ENCODE measurements at places on chromosomes 7 and 10.

GRCh38 chr7:39527296-39527695 lies 38.9 kb upstream of the YAE1 start:
- DNase-seq: no peak

GRCh38 chr7:135459951-135460567 lies 49.8 kb downstream of the CNOT4 start:
- DNase-seq: no peak

- no peak for DNase-seq
Measured at GRCh38 chr10:9296190-9296589, 1241.7 kb downstream of the GATA3 start.

DNA sequence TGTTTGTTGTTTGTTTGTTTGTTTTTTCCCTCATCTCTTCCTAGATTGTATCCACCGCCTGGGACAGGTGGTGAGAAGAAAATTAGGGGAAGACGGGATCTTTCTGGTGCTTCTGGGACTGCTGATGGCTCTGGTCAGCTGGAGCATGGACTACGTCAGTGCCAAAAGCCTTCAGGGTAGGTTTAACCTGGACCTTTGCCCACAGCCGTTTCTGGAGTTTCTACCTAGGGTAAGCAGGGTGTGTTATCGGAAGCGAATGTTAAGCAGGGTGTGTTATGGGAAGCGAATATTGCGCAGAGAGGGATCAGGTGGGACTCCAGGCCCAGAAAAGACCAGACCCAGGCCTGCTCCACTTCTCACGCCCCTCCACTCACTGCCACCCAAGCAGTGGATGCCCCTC lies 4.7 kb downstream of the CLCN1 start:
- no peak for DNase-seq

DNA sequence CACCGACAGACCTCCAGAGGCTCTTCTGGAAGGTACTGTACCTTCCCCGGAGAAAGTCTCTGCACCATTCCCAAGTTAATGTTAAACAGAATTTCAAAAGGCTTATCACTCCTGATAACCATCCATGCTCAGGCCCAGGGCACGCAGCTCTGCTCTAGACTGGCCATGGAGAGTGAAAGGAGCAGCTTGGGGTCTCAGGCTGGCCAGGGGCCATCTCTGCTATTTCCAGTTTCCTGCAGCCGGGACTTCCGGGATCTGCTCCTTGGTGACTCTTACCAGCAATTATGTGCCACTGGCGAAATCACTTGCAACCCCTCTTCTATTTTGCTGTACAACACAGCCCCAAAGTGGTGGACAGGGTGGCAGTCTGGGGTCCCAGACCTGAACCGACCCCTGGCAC lies 6.0 kb downstream of the CLDN15 start:
- DNase-seq: no peak

GRCh38 chr10:74745449-74745848 lies 81.0 kb upstream of the KAT6B start:
- no peak for DNase-seq

DNA sequence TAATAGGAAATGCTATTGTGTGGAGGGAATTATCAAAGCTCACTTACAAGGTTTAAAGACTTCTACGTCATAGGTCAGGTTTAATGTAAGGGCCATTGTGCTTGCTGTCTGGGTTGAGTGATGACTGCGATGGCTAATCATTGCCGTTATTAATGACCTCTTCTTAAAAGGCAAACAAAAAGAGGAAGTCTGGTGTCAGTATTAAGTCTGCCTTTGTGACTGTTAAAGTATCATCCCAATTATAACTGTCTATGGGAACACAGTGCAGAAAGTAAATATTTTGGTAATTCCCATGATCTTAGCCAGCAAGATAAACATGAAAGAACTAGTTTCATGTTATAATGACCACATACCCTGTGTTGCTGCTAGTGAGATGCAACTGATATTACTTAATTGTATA lies 382.4 kb downstream of the BBS9 start:
- no peak for DNase-seq

- DNase-seq: no peak
Measured at GRCh38 chr10:71072131-71072822, 140.1 kb upstream of the UNC5B start.

DNA sequence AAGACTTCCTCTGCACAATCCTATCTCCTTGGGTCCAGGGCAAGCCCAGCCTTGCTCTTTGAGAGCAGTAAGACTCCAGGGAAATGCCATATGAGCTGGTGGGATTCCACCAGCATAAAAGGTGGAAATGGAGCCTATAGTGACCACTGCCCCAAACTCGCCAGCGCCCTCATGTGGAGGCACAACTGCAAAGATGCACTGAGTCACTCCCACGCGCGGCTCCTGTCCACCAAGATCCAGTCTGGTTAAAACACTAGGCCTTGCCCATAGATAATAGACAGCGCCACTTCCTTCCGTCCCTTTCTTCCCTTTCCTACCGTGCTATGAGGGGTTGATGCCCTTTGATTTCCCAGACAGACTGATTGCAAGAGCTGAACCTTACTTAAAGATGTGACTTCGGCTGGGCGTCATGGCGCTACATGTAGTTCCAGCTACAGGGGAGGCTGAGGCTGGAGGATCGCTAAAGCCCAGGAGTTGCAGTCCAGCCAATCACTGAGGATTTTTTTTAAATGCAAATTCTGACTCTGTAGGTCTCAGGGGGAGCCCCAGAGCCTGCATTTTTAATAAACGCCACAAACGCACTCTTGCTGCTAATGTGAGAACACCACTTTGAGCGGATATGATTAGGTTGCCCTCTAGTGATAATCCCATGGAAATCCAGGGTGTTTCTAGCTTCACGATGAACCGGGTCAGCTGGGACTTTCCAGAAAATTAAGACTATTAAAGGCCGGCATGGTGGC lies 136.5 kb downstream of the EPC1 start:
- DNase-seq: no peak

GRCh38 chr10:55509168-55509567 lies 708.1 kb upstream of the PCDH15 start:
- no peak for DNase-seq

DNA sequence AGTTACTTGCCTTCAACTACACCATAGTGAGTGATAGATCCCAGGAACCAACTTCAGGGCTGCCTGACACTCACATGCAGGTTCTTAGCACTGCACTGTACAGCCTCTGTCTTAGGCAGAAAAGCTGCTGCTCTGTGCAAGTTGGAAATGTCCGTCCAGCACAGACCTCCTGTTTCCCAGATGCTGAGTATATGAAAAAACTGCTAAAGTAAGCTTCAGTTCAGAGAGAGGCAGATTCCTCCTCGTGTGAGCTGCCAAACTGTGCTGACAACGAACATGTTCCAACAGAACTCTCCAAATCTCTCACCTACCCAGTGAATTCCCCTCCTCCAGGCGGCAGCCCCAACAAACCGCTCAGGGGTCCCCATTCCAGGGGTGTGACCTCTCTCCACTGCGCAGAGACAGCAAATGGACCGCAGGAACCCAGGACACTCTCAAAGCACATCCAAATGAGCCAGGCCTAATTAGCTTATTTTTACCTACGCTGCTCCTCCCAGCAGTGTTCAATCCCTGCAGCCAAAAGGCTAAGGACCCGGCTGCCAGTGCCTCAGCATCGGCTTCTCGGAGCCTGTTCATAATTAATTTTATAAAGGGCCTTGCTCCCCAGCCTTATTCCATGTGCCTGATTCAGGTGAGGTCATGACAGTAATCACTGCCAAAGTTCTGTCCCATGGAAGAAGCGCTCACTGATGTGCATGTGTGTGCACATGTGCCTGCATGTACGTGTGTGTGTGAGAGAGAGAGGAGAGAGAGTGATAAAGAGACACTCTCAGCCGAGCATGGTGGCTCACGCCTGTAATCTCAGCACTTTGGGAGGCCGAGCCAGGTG lies 159.5 kb upstream of the AUTS2 start:
- DNase-seq: no peak

- DNase-seq: no peak
Measured at GRCh38 chr10:1624240-1624639, 113.1 kb downstream of the ADARB2 start.

- DNase-seq: no peak
Measured at GRCh38 chr10:89531359-89531758, 4.0 kb downstream of the SLC16A12 start.

GRCh38 chr10:73591935-73592699 lies 975 bp upstream of the USP54 start:
- DNase-seq: no peak

DNA sequence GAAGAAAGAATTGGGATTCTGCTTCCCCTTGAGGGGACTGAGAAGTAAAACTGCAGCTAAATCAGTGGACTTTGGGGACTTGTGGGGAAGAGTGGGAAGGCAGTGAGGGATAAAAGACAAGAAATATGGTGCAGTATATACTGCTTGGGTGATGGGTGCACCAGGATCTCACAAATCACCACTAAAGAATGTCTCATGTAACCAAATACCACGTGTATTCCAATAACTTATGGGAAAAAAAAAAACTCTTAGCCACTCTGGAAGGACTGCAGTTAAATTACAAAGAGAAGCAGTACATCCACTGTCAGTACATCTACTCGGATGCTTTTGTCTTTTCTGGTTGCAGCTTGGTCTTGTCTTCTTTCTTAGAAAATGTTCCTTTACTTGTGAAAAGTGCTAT lies 27.4 kb upstream of the GOT1 start:
- no peak for DNase-seq

- DNase-seq: no peak
Measured at GRCh38 chr7:146554556-146554955, 438.0 kb downstream of the CNTNAP2 start.

DNA sequence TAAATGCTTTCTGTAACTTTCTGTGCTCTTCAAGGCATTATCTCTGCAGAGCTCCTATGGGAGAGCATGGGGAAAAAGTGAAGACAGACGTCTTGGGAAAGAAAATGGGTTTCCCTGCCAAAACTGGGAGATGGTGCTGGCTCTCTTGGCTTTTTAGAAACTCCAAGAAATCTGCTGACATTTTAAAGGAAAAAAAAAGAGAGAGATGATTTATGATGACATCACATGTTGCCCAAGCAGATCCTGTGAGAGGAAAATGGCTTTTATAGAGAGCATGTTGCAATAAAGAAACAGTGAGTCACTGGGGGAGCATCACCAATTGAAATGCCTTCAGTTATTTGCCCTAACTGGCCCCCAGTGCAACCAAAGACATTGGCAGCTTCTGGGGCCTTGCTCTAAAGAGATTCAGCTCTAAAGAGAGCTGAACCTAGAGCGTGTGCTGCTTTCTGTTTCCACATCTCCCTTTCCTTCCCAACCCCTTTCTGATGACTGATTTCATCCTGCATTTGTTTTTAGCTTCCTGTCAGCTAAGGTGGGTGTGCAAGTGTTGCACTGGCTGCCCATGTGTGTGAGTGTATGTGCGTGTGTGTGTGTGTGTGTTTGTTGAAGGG lies 37.7 kb downstream of the LRMDA start:
- no peak for DNase-seq
